ENCODE measurements at places on chromosomes 4 and X. TPM values are rescaled to one million over a fixed set of nuclear protein-coding genes. Genes with fewer than 3 reads are reported as not detected.

DNA sequence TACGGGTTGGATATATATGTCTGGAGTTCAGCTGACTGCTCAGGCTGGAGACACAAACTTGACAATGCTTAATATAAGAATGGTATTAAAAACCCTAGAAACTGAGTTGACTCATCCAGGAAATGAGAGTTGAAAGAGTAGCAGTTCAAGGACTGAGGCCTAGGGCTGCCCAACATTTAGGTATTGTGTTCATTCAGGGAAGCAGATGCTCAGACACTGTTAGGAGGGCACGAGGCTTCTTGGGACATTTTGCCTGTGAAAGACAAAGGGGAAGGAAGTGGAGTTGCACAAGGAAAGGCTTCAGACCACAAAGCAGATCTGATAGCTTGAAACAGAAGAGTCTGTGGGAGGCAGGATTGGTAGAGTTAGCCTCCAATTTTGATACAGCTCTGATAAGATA, 52.0 kb upstream of the HS3ST1 start:
- DNase-seq, result no peak

ZFYVE28 gene
- total RNA-seq, result 3.0 TPM

DNA sequence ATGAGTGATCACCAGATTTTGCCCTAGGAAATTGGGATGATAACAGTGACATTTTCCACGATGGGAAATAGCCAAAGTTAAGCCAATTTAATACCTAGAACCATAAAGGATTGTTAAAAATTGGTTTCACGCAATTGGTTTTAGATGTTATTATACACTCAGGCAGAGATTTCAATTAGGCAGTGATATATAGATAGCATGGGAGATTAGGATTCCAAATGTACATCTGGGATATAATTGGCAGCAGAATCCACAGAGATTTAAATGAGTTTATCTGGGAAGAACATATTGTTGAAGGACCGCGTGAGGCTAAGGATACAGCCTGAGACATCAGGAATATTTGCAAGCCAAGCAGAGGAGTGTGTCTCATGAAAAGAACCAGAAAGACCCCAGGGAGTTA, 351.6 kb downstream of the GPM6A start:
- no peak for DNase-seq

FANCB gene
- total RNA-seq, result 2.0 TPM

DNA sequence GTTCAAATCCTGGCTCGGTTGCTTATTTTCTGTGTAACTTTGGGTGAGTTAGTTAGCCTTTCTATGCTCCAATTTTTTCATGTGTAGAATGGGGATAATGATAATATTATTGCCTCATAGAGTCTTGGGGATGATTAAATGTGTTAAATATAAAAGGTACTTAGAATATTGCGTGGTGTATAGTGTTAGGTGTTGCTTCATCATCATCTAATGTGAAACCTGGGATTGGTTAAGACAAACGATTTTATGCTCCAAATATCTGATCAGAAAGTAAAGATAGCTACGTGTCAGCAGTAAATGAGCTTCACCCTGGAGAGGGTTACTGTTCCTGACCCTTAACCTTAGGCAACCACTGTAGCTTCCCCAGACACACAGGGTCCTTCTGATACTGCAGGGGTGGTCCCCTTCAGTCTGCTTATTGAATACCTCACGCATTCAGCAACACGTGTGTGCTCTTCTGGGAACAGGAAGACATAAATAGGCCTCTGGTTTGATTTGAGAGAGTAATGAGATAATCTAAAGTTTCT, 50.1 kb downstream of the GPAT3 start:
- no peak for DNase-seq

DNA sequence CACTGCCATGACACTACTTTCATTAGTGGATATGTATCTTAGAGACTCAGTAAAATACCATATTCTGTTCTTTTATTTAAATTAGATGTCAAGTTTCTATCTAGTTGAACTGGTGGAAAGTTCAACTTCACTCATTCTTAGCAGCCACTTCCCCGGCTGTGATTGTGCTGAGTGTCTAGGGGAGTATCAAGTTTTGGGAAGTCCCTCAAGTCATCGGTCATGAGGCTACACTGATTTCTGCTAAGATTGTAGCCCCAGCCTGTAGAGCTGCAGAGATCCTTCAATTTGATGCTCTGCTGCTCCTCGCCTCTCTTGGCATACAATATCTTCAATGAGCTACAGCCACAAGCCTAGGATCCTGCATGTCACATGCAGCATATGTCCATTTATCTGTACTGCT, 53.9 kb downstream of the DMP1 start:
- no peak for DNase-seq

DNA sequence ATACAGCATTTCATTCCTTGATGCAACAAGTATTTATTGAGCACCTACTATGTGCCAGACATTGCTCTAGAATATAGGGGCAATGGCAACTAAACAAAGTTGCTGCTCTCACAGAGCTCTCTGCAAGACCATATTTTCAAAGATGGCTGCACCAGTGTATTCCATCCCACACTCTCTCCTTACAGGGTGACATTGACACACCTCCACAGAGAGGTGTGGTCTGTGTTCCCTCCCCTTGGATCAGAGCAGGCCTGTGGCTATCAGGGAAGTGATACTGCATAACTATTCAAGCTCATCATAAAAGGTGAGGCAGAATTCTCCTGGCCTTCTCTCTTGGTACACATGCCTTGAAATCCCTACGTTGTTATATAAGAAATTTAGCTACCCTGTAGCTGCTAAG, 95.3 kb upstream of the SOD3 start:
- DNase-seq, result no peak

ABLIM2 gene
- 1.2 TPM for total RNA-seq

MAGEA4 gene
- not detected for total RNA-seq

GPC4 gene
- total RNA-seq, result 80.6 TPM
